Activated CD4-positive, alpha-beta T cell treated with anti-CD3 and anti-CD28 coated beads, Interleukin-2, amount 10 ng/mL, durations not matched to agents 24 days and 14 days (primary cell): ENCODE measurements at places on chromosomes 6 and 20. TPM values are rescaled to one million over a fixed set of nuclear protein-coding genes. Genes with fewer than 3 reads are reported as not detected.
A peak's percentile ranks its signal among the peaks of the same experiment; 100 is the strongest.

- no peak overlapping the region for H3K4me3 ChIP-seq
- DNase-seq, result no peak
- H3K4me1 ChIP-seq, result peaks cover 17% of the 10 kb centered on the region
- no peaks in the 10 kb centered on the region for H3K27me3 ChIP-seq
- H3K36me3 ChIP-seq, result no peaks in the 10 kb centered on the region
- no peak overlapping the region for H3K27ac ChIP-seq
Observed at GRCh38 chr20:10543480-10543879, 108.4 kb downstream of the SLX4IP start.

DNA sequence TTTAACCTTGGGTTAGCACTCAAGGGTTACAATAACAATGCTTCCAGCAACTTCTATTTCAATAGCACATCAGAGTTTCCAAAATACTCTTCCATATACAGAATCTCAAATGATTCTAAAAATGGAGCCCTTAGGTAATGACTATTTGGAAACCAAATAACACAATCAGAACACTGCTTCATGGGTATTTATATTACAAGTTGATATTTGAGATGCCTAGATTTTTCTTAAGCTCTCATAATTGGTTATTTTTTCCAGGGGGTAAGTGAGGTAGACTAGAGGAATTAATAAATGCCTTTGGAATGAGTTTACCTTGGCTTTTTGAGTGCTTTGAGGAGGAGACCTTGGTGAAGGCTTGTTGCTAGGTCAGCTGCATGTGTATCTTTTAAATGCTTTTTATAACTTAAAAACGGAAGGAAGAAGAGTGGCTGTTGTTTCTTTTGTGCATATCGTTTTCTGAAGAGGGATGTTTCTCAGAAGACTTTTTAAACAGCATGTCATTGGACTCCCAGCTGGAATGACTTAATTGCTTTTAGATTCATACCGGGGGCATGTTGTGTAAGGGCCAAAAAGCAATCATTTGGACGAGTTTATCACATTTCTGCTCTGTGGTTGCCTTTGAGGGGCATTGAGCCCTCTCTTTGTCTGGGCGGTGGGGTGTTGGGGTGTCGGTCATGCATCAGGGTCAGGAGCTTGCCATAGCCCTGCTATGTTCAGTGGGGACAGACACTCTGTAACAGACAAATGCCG lies 186.0 kb downstream of the DTNBP1 start:
- H3K27me3 ChIP-seq, result no peaks in the 10 kb centered on the region
- H3K4me3 ChIP-seq, result no peak overlapping the region

DNA sequence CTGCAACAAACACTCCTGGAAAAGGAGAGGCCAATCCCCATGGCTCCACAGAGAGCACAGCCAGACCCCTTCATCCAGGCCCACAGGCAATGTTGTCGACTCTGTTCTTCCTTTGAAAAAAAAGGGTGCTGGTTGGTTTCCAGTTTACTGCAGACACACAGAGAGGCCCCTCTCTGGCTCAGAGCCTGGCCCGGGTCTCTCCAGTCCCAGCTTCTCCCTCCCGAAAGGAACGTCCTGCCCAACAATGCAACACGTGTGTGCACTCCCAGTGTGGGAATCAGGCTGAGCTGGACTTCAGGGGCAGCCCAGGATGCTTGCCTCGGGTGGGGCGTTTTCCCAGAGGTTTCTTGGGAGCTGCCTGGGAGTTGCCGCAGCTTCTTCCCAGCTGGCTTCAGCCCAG lies 4.5 kb upstream of the NKAIN4 start:
- H3K4me1 ChIP-seq, result peaks cover 2% of the 10 kb centered on the region
- H3K27me3 ChIP-seq, result peaks cover 30% of the 10 kb centered on the region
- DNase-seq, result no peak
- H3K36me3 ChIP-seq, result no peaks in the 10 kb centered on the region
- no peak overlapping the region for H3K27ac ChIP-seq

DNA sequence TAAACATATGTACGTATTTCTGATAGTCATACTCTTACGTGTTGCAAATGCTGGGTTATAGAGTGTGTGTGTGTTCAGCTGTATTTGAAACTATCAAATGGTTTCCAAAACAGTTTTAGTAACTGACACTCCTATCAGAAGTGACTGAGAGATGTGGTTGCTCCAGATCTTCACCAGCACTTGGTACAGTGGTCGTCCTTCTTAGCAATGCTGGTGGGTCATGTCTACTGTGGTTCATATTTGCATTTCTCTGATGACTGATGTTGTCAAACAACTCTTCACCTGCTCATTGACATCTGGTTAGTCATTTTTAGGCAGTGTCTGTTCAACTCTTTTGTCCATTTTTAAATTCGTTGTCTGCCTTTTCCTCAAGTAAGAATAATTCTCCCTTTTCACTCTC lies 259.3 kb downstream of the KIF16B start:
- H3K4me3 ChIP-seq, result no peak overlapping the region
- peaks cover 3% of the 10 kb centered on the region for H3K4me1 ChIP-seq
- no peak overlapping the region for H3K27ac ChIP-seq
- DNase-seq, result no peak

GRCh38 chr20:25470045-25470444 lies 62.6 kb downstream of the GINS1 start:
- H3K27ac ChIP-seq, result no peak overlapping the region
- no peaks in the 10 kb centered on the region for H3K27me3 ChIP-seq
- no peaks in the 10 kb centered on the region for H3K36me3 ChIP-seq
- H3K4me3 ChIP-seq, result no peak overlapping the region

DNA sequence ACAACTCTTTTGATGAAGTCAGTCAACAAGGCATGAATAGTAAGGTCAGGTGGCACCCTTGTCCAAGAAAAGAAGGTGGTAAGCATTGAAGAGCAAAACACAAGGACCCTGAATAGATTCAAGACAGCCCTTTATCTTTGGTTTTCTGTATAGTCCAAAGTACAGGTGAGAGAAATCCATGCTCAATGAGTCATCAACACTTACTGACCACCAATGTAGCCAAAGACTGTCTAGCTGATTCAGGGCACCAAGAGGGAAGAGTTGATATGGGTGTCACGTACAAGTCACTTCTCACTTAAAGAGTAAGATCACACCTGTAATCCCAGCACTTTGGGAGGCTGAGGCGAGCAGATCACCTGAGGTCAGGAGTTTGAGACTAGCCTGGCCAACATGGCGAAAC lies 528.3 kb downstream of the CD83 start:
- no peaks in the 10 kb centered on the region for H3K27me3 ChIP-seq
- H3K27ac ChIP-seq, result no peak overlapping the region
- peaks cover 3% of the 10 kb centered on the region for H3K36me3 ChIP-seq
- DNase-seq, result no peak
- H3K4me3 ChIP-seq, result no peak overlapping the region
- H3K4me1 ChIP-seq, result peaks cover 2% of the 10 kb centered on the region

- peak overlapping the region; percentile 94 for H3K4me3 ChIP-seq
- peaks cover 16% of the 10 kb centered on the region for H3K27me3 ChIP-seq
- peaks cover 13% of the 10 kb centered on the region for H3K4me1 ChIP-seq
- no peak for DNase-seq
- peaks cover 2% of the 10 kb centered on the region for H3K36me3 ChIP-seq
- H3K27ac ChIP-seq, result peak overlapping the region; percentile 93
Observed at GRCh38 chr6:131136021-131136786, 937 bp downstream of the AKAP7 start.

DNA sequence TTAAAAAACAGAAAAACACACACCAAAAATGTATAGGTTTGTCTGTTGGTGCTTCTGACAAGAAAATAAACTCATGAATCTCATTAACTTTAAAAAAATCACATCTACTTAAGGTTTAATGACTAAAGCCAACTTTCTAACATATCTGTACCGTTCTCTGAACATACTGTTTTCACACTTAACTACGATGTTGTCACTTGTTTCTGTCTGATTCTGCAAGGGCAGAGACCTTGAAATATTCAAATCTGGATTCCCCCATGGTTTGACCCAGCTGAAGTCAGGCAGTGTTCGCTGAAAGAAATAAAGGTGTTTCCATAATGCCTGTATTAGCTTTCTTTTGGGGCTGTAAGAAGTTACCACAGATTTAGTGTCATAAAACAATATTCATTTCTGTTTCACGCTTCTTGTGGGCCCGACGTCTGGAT lies 2.7 kb upstream of the ASXL1 start:
- H3K4me3 ChIP-seq, result peak overlapping the region; percentile 49
- DNase-seq, result no peak
- no peaks in the 10 kb centered on the region for H3K27me3 ChIP-seq
- H3K27ac ChIP-seq, result peak overlapping the region; percentile 90
- H3K4me1 ChIP-seq, result peaks cover 42% of the 10 kb centered on the region

DNA sequence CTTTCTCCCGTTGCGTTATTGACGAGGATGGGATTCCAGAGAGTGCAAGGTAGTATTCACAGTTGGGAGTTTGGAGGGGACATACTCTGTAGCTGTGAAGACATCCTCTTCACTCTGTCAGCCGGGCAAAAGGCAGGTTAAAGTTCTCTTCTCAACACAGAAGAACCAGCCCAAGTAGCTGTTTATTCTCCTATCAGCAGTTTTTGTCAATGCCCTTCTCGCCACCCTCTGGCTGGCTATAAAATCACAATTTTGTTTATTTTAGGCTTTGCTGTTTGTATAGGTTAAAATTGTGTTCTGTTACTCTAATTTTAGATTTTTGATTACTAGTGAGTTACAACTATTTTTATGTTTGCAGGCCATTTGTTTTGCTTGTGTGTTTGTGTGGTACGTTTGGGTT lies 37.9 kb upstream of the MAS1 start:
- no peaks in the 10 kb centered on the region for H3K36me3 ChIP-seq
- H3K27me3 ChIP-seq, result peaks cover 33% of the 10 kb centered on the region
- no peaks in the 10 kb centered on the region for H3K4me1 ChIP-seq

DNA sequence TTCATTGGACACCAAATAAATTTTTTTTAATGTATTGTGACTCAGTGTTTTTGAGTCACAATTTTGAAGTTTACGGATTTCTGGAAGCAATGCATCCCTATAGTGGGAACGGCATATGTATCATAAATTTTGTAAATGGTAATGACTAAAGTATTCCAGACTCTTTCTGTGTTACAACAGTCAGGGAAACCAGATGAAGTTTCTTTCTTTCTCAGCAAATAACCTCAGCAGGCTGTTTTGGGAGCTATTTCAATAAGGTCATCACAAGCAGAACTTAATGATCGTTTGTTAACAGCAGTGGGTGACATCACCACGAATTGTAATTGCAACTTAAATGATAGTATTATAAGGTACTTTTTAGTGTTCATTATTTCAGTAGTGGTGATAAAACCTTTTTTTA lies 52.0 kb downstream of the HIVEP1 start:
- peaks cover 29% of the 10 kb centered on the region for H3K36me3 ChIP-seq
- H3K27me3 ChIP-seq, result no peaks in the 10 kb centered on the region
- peak overlapping the region; percentile 79 for H3K27ac ChIP-seq

- no peaks in the 10 kb centered on the region for H3K36me3 ChIP-seq
- no peak overlapping the region for H3K27ac ChIP-seq
- H3K4me3 ChIP-seq, result no peak overlapping the region
- H3K4me1 ChIP-seq, result no peaks in the 10 kb centered on the region
- no peak for DNase-seq
- peaks cover 4% of the 10 kb centered on the region for H3K27me3 ChIP-seq
Observed at GRCh38 chr6:41655646-41656001, 17.4 kb downstream of the MDFI start.

GRCh38 chr6:165653196-165653595 lies 9.8 kb downstream of the PDE10A start:
- no peak overlapping the region for H3K27ac ChIP-seq
- DNase-seq, result no peak
- peaks cover 4% of the 10 kb centered on the region for H3K27me3 ChIP-seq
- H3K4me1 ChIP-seq, result no peaks in the 10 kb centered on the region
- H3K36me3 ChIP-seq, result no peaks in the 10 kb centered on the region

DNA sequence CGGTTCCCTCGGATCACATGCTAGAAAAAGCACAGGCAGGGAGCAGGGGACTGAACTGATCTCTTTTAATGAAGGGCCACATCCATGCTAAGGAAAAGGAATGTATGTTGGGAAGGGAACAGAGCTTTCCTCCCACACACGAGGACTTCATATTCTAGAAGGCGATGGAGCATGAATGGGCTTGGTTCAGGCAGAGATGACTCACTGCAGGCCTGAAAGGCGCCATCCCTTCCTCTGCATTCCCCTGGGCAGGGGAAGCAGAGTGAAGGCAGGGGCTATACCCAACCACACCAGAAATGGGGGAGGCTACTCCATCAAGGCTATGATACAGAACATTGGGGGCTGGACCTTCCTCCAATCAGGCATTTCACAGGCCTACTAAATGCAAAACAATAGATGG lies 30.6 kb downstream of the ELMO2 start:
- peaks cover 61% of the 10 kb centered on the region for H3K36me3 ChIP-seq
- no peaks in the 10 kb centered on the region for H3K27me3 ChIP-seq
- no peak overlapping the region for H3K4me3 ChIP-seq

- H3K27ac ChIP-seq, result no peak overlapping the region
- H3K4me3 ChIP-seq, result no peak overlapping the region
- H3K27me3 ChIP-seq, result peaks cover 19% of the 10 kb centered on the region
- peak; percentile 14 for DNase-seq
- no peaks in the 10 kb centered on the region for H3K4me1 ChIP-seq
- no peaks in the 10 kb centered on the region for H3K36me3 ChIP-seq
Observed at GRCh38 chr6:6312901-6313441, 7.5 kb downstream of the F13A1 start.

- no peaks in the 10 kb centered on the region for H3K4me1 ChIP-seq
- H3K4me3 ChIP-seq, result no peak overlapping the region
- H3K27ac ChIP-seq, result no peak overlapping the region
- H3K27me3 ChIP-seq, result no peaks in the 10 kb centered on the region
- DNase-seq, result no peak
- H3K36me3 ChIP-seq, result no peaks in the 10 kb centered on the region
Observed at GRCh38 chr20:9146649-9147048, 77.8 kb downstream of the PLCB4 start.

DNA sequence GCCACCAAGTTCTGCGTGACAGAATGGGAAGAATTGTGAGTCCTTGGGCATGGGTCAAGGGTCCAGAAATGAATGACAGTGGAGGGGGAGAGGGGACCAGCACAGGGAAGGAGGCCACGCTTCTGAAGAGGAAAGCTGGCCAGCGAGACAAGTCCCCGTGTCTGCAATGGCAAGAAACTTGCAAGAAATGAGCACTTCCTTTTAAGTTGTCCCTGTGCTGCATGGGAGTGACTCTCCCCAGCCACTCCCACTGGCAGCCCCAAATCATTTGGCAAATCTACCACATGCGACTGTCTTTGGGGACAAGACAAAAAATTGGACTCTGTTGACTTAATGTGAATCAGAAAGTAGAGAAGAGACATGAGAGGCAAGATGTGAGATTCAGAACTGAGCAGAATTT lies 242.2 kb upstream of the RREB1 start:
- no peak for DNase-seq
- peaks cover 22% of the 10 kb centered on the region for H3K27me3 ChIP-seq
- H3K4me3 ChIP-seq, result no peak overlapping the region
- no peaks in the 10 kb centered on the region for H3K36me3 ChIP-seq

- no peaks in the 10 kb centered on the region for H3K27me3 ChIP-seq
- H3K4me1 ChIP-seq, result no peaks in the 10 kb centered on the region
- H3K36me3 ChIP-seq, result no peaks in the 10 kb centered on the region
- H3K4me3 ChIP-seq, result no peak overlapping the region
Observed at GRCh38 chr20:15316556-15316955, 979.1 kb upstream of the FLRT3 start.

- no peaks in the 10 kb centered on the region for H3K27me3 ChIP-seq
- no peak overlapping the region for H3K27ac ChIP-seq
- H3K4me1 ChIP-seq, result no peaks in the 10 kb centered on the region
- DNase-seq, result no peak
Observed at GRCh38 chr20:19049514-19049913, 162.9 kb upstream of the SLC24A3 start.

BIRC7 gene
- total RNA-seq, result not detected in 2 replicates

PRR18 gene
- not detected in 2 replicates for total RNA-seq

MOG gene
- not detected in 2 replicates for total RNA-seq

IPCEF1 gene
- 0.97 and 1.5 TPM in 2 replicates for total RNA-seq

HAO1 gene
- total RNA-seq, result not detected in 2 replicates

ACSS1 gene
- 13.0 and 13.5 TPM in 2 replicates for total RNA-seq

TSPO2 gene
- not detected in 2 replicates for total RNA-seq

OR2H2 gene
- total RNA-seq, result not detected in 2 replicates

LPIN3 gene
- total RNA-seq, result 1.2 and 1.6 TPM in 2 replicates
